Epithelial cell of prostate (primary cell): ENCODE measurements at places on chromosomes 12 and 14.

DNA sequence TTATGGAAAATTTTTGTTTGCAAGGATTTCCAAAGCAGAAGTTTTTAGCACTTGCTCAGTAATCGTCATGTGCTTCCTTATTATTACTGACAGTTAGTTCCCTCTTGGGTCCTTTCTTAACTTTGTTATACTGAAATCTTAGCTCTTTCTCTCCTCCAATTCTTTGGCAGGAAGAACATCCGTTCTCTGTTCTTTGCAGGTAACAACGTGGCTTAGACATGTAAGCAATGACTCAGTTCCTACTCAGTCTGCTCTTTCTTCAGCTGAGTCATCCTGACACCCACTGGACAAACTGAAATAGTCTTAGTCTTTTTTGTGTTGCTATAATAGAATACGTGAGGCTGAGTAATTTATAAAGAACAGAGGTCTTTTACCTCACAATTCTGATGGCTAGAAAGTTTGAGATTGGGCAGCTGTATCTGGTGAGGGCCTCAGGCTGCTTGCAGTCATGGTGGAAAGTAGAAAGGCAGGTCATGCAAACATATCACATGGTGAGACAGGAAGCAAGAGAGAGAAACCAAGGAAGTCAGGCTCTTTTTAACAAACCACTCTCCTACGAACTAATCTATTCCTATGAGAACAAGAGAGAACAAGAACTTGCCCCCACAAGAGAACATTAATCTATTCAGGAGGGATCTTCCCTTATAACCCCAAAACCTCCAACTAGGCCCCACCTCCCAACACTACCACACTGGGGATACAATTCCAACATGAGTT is 49.2 kb downstream of the TESPA1 start:
- DNase-seq = peak; percentile 92

DNA sequence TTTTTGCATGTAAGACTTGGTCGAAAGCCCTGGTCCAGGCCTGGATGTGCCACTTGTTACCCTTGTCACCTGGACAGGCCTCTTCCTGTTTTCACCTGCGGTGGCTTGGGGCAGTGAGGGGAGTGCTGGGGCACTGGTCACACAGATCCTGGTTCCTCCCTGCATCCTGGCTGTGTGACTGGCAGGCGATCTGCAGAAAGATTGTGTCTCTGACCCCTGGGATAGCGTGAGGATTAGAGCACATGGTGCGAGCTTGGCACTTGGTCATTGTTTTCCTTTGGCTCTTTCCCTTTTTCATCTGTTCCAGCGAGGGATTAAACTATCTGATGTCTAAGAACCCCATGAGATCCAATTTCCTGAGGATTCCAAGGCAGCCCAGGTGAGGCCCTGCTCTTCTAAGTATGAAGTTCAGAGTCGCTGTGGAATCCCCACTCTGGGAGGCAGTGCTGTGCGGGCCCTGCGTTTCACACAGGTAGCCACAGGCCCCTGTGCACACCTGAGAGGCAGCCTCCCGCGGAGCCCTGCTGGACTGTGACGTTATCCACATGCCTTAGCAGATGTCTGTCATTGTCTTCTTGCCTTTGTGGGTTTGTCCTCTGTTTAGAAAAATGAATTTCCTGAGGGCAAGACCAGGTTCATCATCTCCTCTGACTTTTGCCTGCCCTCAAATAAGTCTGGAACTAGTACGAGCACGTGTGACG is 288.4 kb downstream of the CACNA1C start:
- DNase-seq = no peak

- DNase-seq = no peak
Measured at GRCh38 chr12:14193639-14194038, 171.8 kb upstream of the ATF7IP start.

- no peak for DNase-seq
Measured at GRCh38 chr12:83141460-83141994, 454.8 kb downstream of the TMTC2 start.

- no peak for DNase-seq
Measured at GRCh38 chr12:130621696-130622298, 94.3 kb downstream of the RIMBP2 start.

DNA sequence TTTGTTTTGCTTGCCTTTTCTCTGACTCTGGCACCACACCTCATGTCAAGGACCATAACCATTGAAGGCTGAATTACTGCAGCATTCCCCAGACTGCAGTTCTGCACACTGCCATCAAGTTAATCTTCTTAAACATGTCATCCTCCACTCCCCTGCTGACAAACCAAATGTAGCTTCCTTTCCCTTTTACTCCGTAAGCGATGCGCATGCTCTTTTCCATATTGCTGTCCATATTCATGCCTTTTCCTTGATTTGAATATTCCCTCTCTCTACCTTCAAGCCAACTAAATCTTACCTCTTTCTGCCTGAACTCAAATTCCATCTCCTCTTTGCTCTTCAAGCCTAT is 13.6 kb downstream of the GPX2 start:
- DNase-seq = no peak
